ENCODE measurements at places on chromosomes 13 and 19.

GRCh38 chr19:19948800-19949199 is 48.1 kb downstream of the ZNF93 start:
- no peak for DNase-seq

DNA sequence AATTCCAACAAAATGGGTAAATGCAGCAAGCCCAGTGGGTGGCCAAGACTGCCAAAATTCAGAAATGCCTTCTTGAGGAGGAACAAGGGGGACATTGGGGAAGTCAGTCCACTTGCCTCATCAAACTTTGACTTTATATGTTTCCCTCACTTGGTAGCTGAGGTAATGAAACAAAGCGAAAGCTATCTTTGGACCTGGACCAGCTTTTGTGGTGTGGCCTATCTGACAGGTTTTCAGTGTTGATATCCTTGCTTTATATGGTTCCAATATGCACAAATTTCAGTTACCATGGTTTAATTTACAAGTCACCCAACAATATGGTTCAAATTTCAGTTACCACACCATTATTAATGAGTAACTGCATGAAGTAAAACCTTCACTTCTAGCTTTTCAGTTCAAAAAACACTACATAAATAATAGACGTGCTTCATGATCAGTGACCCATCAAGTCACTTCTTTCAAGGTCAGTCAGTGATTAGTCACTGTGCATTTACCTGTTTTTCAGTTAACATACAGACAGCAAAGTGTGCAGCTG is 17.7 kb upstream of the POU4F1 start:
- no peak for DNase-seq

GRCh38 chr19:32861596-32861995 is 8.0 kb downstream of the SLC7A9 start:
- DNase-seq = no peak

DNA sequence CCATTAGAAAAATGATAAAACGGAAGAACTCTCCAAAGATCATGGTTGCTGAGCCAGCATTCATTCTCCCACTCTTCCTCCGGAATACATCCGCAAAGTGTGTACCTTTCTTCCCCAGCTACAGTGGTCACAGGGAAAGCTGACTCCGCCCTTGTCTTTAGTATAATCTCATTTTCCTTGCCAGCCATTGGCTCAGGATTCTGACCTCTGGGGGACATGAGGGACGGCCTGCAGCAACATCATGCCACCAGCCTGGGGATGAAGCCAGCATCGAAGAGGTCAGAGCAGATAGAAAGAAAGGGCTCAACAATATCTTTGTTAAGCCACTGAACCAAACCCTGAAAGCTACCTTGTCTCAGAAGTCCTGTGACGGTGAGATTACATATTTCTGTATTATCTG is 46.3 kb upstream of the TPP2 start:
- no peak for DNase-seq

GRCh38 chr19:10520652-10521318 is 3.5 kb upstream of the S1PR5 start:
- no peak for DNase-seq

- DNase-seq = no peak
Measured at GRCh38 chr13:48555441-48555840, 22.6 kb upstream of the RCBTB2 start.

DNA sequence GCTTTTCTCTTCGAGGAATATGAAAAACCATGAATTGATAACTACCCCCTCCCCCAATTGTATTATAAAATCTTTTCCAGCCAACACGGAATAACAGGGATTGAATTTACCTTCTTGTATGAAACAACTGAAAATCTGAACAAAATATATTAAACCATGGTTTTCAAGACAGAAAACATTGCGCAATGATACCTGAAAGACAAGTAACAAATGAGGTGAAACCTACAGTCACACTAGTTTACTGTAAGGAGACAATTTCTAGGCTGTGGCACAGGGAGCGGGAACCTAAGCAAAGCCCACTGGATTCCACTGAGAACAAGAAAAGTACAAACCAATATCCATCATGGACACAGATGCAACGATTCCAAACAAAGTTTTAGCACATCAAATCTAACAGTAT is 53.4 kb downstream of the ZNF283 start:
- DNase-seq = no peak

DNA sequence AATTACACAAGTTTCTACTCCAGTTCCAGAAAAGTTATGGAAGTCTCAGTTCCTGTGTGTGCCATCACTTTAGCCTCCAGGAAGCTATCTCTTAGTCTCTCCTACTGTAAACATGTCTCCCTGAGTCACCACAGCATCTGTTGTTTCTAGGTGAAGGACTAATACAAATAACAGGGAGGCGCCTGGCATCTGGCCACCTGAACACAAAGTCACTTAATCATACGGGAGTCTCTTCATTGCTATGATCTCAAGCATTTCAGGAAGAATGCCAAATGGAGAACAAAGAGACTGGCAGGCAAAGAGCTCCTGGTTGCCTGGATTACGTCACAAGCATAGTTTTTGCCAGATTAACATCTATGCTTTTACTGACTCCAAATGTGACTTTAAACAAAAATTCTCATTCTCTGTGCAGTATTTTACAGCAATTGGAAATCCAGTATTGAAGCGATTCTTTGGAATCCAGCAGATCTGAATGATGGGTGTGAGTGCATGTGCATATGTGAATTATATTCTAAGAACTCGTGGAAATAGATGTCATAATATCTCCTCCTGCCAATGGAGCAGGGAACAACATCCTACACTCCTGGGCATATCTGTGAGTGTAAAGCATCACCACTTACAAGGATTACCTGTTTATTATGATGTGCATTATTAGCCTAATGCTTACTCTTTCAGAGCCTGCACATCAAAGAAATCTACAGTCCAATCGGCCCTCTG is 572.8 kb downstream of the PCDH9 start:
- DNase-seq = no peak

DNA sequence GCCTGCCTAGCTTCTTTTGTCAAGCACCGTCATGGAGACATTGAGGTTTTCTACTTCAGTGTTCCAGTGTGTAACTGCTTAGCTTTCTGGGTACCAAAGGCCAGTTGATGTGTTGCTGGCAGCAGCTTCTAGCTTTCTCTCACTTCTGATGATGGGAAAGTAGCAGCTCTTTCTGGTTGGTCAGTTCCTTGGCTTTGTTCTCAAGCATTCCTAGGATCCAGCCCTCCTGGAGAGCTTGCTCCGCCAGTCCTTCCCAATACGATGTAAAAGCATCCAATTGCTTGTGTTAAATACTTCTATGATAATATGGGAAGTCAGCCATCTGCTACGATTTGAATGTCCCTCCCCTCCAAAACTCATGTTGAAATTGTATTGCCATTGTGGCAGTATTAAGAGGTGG is 182.8 kb downstream of the UGGT2 start:
- no peak for DNase-seq

GRCh38 chr13:66314911-66315310 is 915.2 kb downstream of the PCDH9 start:
- DNase-seq = no peak

GRCh38 chr19:13952931-13953531 is 722 bp downstream of the DCAF15 start:
- DNase-seq = no peak

GRCh38 chr19:1229056-1229923 is 8.5 kb downstream of the CBARP start:
- DNase-seq = no peak

DNA sequence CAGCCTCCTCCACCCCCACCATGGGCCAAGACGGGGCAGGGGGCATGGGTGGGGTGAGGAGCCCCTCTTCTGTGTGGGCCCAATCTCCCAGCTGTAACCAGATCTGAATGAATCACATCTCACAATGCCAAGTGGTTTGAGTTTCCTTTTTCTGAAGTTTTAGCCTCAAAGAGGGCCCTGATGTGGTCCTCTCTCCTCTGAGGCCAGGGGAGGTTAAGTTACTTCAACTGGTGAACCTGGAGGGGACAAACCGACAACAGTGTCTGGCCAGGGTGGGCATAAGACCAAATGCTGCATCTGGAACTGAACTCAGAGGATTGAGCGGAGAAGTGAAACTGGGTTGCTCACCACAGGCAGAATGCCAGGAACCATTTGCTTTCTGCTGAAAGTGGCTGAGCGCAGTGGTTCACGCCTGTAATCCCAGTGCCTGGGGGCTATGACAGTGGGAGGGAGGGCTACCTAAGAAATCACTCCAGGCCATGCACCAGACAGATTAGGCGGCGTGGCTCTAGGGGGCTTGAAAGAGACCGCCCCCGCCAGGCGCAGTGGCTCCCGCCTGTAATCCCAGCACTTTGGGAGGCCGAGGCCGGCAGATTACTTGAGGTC is 15.4 kb upstream of the IRGC start:
- peak; percentile 3 for DNase-seq

- DNase-seq = no peak
Measured at GRCh38 chr13:20923272-20923671, 20.7 kb upstream of the XPO4 start.

DNA sequence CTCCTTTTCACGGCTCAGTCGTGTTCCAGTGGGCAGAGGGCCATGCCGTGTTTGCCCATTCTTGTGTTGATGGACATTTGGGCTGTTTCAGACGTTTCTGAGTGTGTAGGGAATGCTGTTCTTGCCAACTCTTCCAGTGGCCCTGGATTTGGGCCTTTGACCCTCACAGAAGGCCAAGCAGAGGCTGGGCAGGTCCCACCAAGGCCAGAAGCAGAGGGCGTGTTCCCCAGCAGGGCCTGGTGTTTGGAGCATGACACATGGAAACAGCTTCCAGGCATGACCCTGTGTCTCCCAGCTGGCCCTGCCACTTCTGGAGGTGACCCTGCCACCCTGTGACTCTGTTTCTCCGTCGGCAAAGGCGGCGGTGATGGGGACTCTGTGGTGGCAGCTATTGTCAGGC is 35.9 kb downstream of the EFNA2 start:
- DNase-seq = no peak

DNA sequence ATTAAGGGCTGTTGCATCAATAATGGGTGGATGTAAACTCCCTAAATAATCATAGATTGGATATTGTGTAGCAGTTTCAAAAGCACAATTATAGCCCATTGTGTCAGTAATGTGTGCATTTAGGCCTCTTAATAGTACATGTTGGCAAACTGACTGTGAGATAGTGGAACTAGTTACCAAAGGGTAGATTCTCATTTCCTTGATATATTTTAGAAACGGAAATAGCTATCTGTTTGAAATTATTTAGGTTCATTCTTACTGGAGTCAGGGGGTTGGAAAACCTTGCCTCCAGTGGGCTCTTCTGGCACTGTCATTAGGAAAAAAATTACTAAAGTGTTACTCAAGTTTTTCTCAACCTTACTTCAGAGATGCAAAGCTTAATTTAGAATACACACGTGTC is 1074.9 kb downstream of the PCDH17 start:
- DNase-seq = no peak

DNA sequence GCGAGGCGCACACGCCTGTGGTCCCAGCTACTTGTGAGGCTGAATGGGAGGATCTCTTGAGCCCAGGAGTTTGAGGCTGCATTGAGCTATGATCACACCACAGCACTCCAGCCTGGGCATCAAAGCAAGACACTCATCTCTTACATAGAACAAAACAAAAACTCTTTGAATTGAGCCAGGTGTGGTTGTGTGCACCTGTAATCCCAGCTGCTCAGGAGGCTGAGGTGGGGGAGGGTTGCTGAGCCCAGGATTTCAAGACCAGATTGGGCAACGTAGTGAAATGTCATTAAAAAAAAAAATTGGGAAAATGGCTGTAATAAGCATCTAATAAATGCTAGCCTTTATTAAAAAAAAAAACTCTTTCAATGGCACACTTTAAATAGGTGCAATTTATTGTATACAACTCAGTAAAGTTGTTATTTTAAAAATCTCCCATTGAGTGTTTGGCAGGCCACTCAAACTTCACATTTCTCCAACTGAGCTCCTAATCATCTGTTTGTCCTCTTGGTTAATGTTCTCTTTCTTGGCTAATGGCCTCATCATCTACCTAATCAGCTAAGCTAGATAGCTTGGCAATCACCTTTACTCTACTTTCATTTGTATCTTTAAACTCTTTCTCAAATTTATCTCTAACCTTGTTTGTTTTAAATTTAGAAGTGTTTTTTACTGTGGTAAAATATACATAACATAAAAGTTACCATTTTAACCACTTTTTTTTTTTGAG is 28.1 kb upstream of the HMGB1 start:
- DNase-seq = no peak

DNA sequence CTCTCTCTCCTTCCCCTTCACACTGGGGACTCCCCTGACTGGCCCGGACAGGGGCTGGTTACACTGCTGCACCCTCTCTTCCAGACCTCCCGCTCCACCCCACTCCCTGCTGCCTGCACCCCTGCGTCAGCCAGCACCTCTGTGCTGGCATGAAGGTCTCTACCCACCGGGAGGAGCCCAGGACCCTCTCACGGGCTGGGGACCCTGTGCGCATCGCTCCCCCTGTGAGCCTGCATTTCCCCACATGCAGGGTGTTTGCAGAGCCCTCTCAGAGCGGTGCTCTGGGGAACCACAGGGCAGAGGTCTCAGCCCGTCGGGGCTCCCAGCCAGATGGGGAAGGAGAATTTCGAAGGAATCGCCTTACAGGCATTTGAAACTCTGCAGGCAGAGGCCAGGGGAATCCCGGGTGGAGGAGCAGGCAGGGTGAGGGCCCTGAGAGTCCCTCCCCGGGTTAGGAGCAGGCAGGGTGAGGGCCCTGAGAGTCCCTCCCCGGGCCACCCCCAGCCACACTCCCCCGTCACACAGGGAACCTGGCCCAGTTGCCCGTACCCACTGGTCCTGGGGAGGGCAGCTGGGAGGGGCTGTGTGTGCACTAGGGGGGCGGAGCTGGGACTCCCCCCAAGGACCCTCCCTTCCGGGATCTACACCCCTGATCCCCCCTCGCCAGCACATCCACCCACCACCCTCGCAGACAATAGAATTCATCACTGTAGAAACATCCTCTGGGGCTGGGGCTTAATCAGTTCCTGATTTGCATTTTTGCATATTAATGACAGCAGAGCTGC is 16.3 kb upstream of the TCF3 start:
- no peak for DNase-seq

DNA sequence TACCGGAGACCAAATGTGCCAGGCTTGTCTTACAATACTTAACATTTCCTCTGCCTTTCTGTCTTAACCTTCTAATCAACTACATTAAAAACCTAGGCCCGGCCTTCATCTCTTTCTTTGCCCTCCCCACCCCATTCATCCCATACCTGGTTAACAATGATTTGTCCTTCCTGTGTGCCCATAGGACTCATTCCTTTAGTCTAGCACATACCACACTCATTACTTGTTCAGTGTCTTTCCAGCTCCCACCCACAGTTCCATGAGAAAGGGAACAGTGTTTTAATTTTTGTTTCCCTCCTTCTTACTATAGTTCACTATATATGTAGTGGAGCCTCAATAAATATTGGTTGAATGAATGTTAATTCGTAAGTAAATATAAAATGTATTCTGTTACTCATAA is 2.4 kb downstream of the CLN5 start:
- DNase-seq = no peak
